Epithelial cell of umbilical artery (primary cell): ENCODE measurements at places on chromosomes 11 and 22. TPM values are rescaled to one million over a fixed set of nuclear protein-coding genes. Genes with fewer than 3 reads are reported as not detected.

Gene MYEOV
- total RNA-seq: under 0.01 and 0.32 TPM in 2 replicates

Gene CCDC157
- 0.76 and 1.6 TPM in 2 replicates for total RNA-seq

Gene GPR137
- total RNA-seq: 6.4 and 7.1 TPM in 2 replicates

Gene DRAP1
- 114 and 131 TPM in 2 replicates for total RNA-seq

Gene OR2AG2
- total RNA-seq: under 0.01 and 0.15 TPM in 2 replicates

Gene MAJIN
- not detected in 2 replicates for total RNA-seq
